ENCODE measurements at places on chromosomes 4 and X.

DNA sequence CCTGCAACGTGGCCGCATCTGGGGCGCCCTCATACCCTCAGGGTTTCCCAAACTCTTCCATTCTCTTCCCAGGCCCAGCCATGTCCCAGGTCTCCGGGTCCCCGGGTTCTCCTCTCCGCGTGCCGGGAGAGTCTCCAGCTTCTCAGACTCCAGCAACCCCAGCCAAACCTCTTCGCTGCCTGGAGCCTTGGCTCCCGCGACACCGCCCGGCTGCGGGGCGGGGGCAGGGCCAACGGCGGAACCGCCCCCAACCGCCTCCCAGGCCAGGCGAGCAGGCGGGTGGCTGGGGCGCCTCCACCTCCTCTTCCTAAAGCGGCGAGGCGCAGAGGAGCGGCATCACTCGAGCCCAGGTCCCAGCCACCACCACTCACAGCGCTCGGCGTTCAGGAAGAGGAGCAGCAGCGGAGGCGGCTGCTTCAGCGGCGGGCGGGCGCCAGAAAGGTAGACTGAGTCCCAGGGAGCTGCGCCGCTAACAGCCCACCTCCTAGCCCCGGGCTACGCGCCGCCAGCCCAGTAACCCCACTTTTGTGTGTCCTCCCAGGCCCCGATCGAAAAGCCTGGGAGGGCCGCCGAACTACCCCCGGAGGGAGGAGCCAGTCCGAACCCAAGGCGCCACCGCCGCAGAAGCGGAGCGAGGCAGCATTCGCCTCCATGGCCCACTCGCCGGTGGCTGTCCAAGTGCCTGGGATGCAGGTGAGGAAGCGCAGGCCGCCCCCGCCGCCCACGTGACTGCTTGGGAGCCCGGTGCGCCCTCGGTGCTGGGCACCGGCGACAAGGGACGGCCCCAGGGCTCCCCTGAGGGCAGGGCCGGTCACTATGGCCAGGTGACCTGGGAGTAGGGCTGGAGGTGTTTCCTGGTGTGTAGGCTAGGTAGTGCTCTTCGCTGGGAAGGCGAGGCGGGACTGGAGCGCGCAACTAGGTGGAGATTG is at the start of gene STK26:
Gene STK26, plus strand, starts transcription at position 336 of the 929 bp plus-strand sequence. Its CDS starts 316 bp downstream, at position 652.
- DNase-seq: peak; percentile 35

- no peak for DNase-seq
These were observed 280.3 kb downstream of the PDHA2 start for GRCh38 chr4:96120206-96120605.

- DNase-seq: no peak
These were observed at the start of gene TLR8 for GRCh38 chrX:12906046-12906761. TSS of gene TLR8 (plus strand) at chrX:12906620. CDS start at chrX:12906707, 87 bp downstream.

DNA sequence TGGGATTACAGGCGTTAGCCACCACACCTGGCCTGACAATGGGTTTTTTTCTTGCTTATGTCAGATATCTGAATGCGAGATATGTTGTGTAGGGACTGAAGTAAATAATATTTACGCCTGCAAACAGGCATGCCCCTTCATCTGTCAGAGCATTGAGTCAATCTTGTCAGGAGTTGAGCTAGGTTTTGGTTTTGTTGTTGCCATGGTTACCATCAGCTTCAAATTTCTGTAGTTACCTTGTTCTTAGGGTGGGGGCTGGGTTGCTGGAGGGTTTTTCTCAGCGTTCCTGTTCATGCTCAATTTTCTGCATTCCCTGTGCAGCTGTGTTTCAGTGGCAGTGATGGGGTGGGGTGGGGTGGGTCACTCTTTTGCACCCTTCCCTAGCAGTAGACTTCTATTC is 14.5 kb downstream of the MRPL1 start:
- no peak for DNase-seq

DNA sequence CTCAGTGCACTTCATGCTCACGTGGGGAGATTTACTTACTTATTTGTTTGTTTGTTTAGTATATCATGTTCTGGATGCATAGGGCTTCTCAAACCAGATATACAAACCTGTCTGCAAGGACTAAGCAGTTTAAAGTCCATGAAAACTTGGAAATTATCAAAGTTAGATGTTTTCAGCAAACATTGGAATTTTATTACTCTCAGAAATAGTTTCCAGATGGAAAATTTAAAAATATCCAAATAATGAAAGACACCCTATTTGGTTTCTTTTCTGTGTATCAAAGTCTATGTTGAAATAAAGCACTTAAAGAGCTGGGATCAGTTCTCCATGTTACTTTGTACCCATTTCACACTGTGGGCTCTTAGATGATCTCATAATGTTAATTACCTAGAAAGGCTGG is 312.1 kb downstream of the PPP1R2C start:
- DNase-seq: no peak

DNA sequence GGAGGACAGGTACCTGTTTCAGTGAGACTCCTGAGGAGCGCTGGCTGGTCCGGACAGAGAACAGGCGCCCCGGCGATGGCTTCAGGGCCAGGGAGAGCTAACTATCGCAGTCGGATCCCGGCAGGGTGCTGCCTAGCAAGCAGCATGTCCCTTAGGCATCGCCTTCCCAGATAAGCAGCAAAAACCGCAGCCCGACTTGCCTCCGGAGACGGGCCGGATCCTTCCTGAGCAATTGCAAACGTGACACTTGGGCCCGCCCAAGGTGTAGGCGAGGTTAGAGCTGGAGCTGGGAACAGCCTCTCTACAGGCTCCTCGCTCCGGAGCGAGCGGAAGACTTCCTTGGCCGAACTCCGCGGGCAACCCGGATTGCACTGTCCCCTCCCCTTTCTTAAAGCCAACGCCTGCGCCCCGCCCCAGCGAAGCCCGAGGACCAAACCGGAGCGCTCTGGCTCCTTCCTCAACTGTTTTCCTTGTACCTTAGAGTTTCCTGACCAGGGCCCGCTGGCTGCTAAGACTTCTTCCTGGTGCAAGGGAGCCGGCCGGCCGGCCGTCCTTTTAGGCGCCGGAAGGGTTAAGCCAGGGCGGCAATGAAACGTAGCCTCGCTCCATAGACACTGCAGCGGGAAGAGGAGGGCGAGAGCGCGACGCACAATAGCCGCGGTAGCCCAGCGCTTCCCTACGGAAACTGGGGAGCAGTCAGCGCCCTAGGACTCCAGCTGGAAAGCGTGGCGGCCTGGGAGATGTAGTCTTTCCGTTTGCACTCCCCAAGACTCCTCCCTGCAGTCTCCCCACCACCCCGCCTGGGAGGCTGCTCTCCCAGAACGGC is at the start of gene OPHN1:
Gene OPHN1, minus strand, starts transcription at position 341 of the 826 bp plus-strand sequence. CDS start 475 bp downstream, outside the sequence.
- DNase-seq: no peak

GRCh38 chrX:141320801-141321200 is 78.5 kb upstream of the SPANXC start:
- DNase-seq: no peak

DNA sequence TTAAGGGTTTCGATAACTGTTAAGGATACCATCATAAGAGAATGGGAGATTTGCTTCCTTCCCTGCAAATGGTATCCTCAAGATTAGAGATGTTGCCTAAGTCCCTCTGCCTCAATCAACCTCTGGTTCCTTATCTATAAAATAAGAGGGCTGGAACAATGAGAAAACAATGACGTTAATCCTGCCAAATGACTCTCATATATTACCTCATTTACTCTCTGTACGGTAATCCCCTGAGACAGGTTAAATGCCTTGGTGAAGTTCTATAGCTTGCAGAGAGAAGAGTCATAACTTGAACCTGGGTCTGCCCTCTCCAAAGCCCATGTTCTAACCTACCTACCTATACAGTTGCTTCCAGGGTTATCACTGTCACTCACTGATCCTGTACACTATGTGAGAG is 100.2 kb upstream of the OTUD4 start:
- no peak for DNase-seq

- no peak for DNase-seq
These were observed 65.7 kb downstream of the SEL1L3 start for GRCh38 chr4:25797136-25797535.

DNA sequence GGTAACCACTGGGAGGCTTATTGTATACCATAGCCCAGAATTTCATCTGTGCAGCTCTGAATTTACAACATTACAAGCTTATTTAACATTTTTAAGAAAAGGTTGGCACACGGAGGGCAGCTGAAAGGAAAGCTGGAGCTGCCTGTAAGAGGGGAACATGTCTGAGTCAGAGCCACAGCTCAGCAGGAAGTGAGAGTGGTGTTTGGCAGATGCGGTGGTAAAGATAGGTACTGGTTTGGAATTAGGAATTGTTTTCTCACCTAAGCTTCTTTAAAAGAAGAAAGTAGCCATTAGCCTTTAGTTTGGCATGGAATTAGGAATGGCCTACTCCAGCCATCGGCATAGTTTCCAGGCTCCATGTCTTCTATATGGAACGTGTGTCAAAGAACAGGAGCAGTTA is 172.5 kb upstream of the ANXA3 start:
- no peak for DNase-seq

DNA sequence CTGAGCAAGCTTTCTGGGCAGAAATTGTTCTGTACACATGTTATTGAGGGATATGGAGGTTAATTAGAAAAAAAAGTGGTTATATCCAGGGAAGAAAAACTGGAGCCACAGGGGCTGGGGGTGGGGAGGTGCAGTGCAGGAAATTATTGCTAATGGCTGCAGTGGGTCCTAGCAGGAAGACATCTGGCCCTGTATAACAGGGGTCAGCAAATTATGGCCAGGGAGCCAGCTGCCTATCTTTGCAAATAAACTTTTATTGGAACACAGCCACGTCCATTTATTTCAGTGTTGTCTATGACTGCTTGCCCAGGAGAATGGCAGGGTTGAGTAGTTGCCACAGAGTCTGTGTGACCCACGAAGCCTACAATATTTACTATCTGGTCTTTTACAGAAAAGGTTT is 23.4 kb upstream of the PRPS2 start:
- no peak for DNase-seq

DNA sequence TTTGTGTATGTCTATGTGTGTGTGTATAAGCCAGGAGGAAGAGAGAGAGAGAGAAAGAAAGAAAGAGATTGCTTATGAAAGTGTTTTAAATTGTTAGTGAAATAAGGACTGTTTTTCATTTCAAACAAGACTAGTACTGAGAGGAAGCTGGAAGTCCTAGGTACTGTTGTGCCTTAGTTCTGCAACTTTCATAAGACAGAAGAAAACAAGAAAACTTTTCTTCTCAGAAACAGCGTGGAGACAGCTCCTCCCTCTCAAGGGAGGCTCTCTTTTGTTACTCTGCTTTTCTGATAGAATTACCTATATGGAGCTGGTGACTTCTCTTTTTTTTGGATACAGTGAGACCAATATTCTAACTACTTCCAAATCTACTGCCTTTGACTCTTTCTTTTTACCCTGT is 62.5 kb downstream of the BANK1 start:
- DNase-seq: no peak

- no peak for DNase-seq
These were observed 167.5 kb downstream of the PRKX start for GRCh38 chrX:3545901-3546300.

- no peak for DNase-seq
These were observed 226.1 kb upstream of the KCNIP4 start for GRCh38 chr4:22174640-22175039.

DNA sequence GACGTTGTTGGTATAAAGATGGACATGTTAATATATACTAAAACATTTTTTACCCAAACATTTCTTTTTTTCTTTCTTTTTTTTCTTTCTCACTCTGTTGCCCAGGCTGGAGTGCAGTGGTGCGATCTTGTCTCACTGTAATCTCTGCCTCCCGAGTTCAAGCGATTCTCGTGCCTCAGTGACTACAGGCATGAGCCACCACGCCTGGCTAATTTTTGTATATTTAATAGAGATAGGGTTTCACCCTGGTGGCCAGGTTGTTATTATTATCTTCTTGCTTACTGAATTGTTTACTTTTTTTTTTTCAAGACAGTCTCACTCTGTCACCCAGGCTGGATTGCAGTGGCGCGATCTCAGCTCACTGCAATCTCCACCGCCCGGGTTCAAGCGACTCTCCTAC is 68.8 kb downstream of the HOPX start:
- DNase-seq: no peak

GRCh38 chr4:122764821-122765215 is 32.3 kb downstream of the BBS12 start:
- no peak for DNase-seq

DNA sequence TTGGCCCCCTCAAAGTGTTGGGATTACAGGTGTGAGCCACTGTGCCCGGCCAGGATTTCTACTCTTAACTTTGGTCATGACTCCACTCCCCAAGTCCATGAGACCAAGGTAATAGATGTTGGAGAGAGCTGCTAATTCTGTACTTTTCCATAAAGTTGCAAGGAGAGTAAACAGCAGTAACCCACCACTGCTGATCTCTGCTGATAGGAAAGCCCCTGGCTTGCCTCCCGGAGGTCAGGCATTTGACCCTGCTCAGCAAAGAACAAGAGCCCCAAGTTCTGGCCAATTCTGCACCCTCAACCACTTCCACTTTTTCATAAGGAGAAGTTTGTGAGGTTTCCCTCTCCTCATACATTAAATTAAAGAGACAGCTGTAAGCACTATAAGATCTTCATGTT is 143.0 kb downstream of the RASL11B start:
- no peak for DNase-seq

DNA sequence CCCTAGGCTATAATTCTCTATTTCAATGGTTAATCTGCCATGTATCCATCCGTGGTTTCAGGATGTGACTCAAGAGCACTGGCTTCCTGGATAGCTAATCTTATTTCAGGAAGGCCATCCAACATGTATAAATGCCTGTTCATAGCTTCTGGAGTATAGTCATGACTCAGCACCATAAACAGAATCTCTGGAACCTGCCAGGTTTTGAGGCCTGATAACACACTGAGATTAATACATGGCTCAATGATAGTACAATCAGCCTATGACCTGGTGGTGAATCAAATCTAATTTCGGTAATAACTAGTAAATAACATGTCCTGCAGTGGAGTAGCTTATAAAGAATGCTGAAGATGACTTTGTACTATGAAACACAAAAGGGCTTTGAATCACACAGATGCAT is 5.7 kb upstream of the IL13RA2 start:
- no peak for DNase-seq
